ENCODE measurements at places on chromosomes 4 and X.

GRCh38 chrX:19440713-19441112 lies 74.6 kb downstream of the MAP3K15 start:
- DNase-seq = no peak

- DNase-seq = no peak
These were observed 273.0 kb downstream of the PPP3CA start for GRCh38 chr4:101074326-101074725.

DNA sequence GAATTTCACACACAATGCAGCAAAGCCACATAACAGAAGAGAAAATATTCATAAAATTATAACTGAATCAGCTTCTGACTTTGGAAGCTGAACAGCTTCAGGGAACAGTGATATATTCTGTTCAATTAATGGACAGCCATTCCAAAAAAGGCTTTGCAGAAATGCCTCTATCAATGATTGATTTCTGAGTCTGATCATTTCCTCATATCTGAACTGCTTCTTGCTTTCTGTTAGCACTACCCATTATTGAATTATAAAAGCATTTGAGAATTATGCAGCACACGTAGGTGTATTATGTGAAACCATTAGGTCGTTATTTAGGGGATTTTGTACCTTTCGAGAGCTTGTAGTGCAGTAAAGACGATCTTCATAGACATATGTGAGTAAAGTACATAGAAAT lies 159.6 kb downstream of the STIM2 start:
- DNase-seq = no peak

- no peak for DNase-seq
These were observed 55.3 kb upstream of the TECRL start for GRCh38 chr4:64464581-64464980.

GRCh38 chr4:88919056-88919455 lies 137.9 kb downstream of the FAM13A start:
- no peak for DNase-seq

- DNase-seq = no peak
These were observed 946.4 kb downstream of the PDHA2 start for GRCh38 chr4:96786306-96786705.

- DNase-seq = no peak
These were observed 37.5 kb upstream of the IQSEC2 start for GRCh38 chrX:53318766-53319353.

DNA sequence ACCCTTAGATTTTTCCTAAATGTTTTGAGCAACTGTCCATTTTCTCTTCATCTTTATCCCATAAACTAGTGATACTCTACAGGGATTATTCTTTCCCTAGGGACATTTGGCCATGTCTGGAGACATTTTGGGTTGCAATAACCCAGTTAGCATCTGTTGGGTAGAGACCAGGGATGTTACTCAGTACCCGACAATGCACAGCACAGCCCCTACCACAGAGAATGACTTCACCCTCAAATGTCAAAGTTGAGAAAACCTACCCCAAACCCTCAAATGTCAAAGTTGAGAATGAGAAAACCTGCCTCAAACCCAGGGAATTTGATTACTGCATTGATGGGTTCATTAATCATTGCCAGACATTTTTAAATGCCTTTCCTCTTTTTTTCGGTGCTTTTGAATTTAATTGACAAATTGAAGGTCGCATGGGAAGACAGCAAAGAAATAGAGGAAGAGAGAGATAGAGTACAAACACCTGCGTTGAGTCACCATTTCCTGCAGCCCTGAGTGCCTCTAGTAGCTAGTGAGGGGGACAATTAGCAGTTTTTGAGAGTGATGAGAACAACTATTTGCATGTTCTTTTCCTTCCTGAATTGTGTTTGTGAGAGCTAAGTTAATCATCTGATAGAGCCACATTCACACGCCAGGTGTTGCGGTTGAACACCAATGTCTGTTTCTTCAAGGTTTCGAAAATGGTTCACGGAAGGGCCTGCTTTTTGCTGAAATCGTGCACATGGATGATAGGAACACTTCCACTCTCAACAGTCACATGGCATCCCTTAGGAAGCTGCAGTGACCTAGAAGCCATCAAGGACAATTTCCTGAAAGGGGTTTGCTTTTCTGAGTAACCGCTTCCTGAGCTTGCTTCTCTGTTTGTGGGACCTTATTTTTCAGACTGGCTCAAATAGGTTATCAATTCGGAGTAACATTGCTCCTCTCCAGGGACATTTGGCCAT lies 203.9 kb upstream of the VCX3A start:
- no peak for DNase-seq

GRCh38 chr4:15239866-15240265 lies 188.0 kb upstream of the C1QTNF7 start:
- no peak for DNase-seq

DNA sequence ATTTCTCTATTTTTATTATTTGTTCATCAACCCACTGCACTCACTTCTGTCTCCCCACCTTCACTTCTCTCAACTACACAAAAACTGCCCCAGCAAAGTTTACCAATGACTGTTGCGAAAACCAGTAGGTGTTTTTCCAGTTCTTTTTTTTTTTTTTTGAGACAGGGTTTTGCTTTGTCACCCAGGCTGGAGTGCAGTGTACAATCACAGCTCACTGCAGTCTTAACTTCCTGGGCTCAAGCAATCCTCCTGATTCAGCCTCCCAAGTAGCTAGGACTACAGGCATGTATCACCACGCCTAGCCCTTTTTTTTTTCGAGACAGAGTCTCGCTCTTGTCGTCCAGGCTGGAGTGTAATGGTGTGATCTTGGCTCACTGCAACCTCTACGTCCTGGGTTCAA lies 24.1 kb upstream of the HPRT1 start:
- DNase-seq = no peak

DNA sequence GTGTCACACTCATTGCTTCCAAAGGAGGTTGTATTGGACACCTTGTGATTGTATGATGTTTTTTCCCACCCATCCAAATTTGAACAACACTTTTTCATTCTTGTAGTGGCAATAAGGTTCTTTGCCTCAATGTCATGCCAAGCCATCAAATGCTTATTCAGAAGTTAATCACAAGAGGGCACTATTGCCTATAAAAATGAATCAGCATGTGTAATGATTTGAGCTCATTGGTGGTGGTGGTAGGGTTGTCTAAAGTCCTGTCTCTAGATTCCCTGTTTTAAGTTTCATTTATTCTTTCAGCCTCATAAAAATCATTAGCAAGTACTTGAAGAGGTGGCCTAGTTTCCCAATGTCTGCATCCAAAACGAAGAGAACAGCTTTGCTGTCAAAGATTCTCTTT lies 37.0 kb downstream of the IRS4 start:
- DNase-seq = no peak

- DNase-seq = no peak
These were observed 247.7 kb upstream of the FTHL17 start for GRCh38 chrX:31319586-31319985.

GRCh38 chr4:6301732-6302442 lies 32.2 kb downstream of the WFS1 start:
- no peak for DNase-seq

Measured in DMS79 treated with DMSO at 0.1 percent for 48 hours (cell line).